ENCODE measurements at places on chromosomes 5 and 9. TPM values are rescaled to one million over a fixed set of nuclear protein-coding genes. Genes with fewer than 3 reads are reported as not detected.

QRFP gene
- not detected for total RNA-seq

FIBCD1 gene
- not detected for total RNA-seq

PCDHB10 gene
- total RNA-seq = 0.22 TPM

SHOC1 gene
- total RNA-seq = not detected

FGF1 gene
- total RNA-seq = 0.07 TPM

TMEM215 gene
- total RNA-seq = not detected

SLC34A3 gene
- not detected for total RNA-seq

RICTOR gene
- 79.1 TPM for total RNA-seq

HTR1A gene
- not detected for total RNA-seq

PCDHB5 gene
- 0.40 TPM for total RNA-seq

Data from thoracic aorta endothelial cell (primary cell).